Kasumi-1 (cell line): ENCODE measurements at places on chromosomes 5 and 9.

- no peak for DNase-seq
Measured at GRCh38 chr5:113371721-113372196, 63.0 kb downstream of the TSSK1B start.

GRCh38 chr5:177964471-177964870 lies 31.6 kb downstream of the PROP1 start:
- DNase-seq = no peak

DNA sequence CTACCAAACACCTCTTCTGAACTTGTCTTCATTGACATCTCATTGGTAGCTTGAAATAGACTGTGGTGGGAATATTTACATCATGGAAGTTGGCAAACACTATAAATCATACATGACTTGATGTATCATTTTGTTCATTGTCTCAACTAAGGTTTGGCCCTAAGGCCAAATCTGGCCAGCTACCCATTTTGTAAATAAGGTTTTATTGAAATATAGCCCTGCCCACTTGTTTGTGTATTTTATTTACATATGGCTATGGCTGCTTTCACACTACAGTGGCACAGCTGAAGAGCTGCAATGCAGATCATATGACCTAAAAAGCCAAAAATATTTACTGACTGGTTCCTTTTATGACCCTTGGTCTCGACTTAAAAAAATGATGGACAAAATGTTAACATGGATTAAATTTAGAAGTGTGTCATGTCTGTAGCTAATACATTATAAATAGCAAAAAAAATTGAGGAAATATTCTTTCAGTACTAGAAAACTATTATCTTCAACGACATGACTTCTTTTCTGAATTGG lies 22.1 kb downstream of the FAM240B start:
- DNase-seq = no peak

GRCh38 chr5:176167800-176168199 lies 70.4 kb upstream of the SIMC1 start:
- DNase-seq = no peak

GRCh38 chr5:113523168-113523567 lies 9.7 kb downstream of the YTHDC2 start:
- no peak for DNase-seq

DNA sequence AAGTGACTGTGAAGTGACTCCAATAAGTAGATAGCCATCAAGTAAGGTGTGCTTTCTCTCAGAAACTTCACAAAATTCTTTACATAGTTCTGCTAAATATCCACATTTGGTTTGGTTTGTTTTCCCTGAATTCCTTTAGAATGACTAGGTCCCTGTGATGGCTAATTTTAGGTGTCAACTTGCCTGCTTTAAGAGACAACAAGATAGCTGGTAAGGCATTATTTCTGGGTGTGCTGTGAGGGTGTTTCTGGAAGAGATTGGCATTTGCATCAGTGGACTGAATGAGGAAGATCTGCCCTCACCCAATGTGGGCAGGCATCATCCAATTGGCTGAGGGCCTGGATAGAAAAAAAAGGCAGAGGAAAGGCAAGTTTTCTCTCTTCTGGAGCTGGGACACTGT lies 8.3 kb upstream of the PTBP3 start:
- DNase-seq = no peak

- DNase-seq = no peak
Measured at GRCh38 chr9:98438666-98439065, 183.2 kb upstream of the TBC1D2 start.

- no peak for DNase-seq
Measured at GRCh38 chr9:134172198-134173126, 8.1 kb upstream of the RNU6ATAC start.

- no peak for DNase-seq
Measured at GRCh38 chr9:98854266-98854665, 46.8 kb downstream of the GALNT12 start.

- DNase-seq = no peak
Measured at GRCh38 chr9:81628897-81629296, 60.5 kb downstream of the TLE1 start.

DNA sequence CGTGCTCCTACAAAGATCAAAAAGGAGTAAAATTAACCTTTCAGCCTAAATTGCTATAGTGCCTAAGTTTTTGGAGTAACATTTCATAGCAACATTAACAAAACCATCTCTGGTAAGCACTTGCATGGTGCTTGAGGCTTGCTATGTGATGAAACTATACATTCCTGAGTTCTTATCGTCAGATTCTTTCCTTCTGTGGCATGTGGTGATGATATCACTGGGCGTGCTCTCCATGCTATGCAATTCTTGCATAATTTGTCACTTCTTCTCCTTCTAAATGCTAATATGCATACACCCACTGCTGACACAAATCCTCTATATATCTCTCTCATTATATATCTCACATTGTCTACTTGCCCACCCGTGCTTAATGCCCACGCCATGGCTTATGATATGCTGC lies 2019.9 kb downstream of the MAT2B start:
- DNase-seq = no peak

GRCh38 chr9:13244181-13244580 lies 35.3 kb downstream of the MPDZ start:
- DNase-seq = no peak

- no peak for DNase-seq
Measured at GRCh38 chr5:66417781-66418180, 178.4 kb upstream of the MAST4 start.

DNA sequence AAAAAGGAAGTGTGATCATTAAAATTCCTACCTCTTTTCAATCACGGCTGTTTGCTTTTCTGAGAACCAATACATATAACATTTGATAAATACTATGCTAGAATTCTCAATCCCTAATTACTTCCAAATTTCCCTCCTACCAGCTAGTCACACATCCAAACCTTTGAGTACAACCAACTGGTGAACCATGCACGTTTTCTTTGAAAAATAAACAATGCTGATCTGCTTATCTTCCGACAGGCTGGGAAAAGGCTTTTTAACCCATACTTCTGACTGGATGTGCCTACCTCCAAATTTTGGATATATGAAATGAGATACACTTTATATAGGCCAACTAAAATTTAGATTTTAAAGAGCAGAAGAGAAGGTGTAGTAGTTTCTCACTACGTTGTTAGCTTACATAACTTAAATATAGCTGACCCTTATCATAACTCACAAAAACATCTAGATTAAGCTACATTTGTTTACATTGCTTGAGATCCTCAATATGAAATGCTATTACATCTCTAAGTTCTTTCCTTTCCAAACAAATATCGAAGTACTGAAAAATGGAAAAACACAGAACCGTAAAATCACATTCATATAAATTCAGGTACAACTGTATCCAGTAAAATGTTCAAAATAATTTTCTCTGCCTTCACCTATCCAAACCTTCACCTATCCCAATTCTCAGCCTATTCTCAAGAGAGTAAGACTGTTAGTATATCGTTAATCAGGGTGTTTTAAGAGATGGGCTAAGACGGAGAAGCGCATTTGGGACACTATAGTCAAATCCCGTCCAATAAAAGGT lies 2.1 kb downstream of the NR3C1 start:
- no peak for DNase-seq

DNA sequence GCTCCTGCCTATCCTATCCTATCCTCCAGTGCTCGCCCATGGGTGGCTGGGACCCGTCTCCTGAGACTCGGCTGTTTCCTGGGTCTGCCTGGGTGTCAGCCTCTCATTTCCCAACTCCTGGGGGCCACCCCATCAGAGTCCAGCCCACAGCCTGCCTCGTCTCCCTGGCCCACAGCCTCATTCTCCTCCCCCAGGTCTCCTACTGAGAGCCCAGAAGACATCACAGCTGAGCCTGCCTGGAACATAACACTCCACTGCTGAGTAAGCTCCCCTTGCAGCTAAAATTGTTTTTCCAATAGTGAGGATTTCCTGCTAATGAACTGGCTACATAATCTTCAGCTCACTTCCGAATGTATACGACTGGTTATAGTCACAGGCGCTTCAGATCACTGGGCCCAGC lies 95.3 kb downstream of the TTLL11 start:
- no peak for DNase-seq

- DNase-seq = no peak
Measured at GRCh38 chr5:123538670-123539459, 26.9 kb downstream of the CSNK1G3 start.

DNA sequence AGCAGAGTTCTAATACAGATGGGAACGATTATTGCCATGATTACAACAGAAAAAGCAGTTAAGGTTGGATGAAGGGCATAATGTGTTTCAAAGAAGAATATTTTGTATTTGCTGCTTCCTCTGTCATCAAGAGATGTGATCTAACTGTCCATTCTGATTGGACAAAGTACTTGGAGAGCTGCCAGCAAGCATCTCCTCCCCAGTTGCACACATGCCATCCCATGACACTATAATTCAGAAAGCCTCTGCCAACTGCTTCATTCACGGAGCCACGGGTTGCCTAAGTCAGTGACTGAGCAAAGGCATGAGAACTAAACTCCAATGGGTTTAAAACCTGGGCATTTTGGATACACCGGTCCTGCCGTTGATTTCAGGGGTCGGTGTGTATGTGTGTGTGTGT lies 253.8 kb downstream of the CRB2 start:
- no peak for DNase-seq

- no peak for DNase-seq
Measured at GRCh38 chr5:95441636-95442035, 50.5 kb downstream of the FAM81B start.

- peak; percentile 93 for DNase-seq
Measured at GRCh38 chr5:43007911-43008362, 32.2 kb downstream of the ANXA2R start.

- DNase-seq = no peak
Measured at GRCh38 chr9:122468735-122469134, 9.0 kb downstream of the OR1J1 start.

DNA sequence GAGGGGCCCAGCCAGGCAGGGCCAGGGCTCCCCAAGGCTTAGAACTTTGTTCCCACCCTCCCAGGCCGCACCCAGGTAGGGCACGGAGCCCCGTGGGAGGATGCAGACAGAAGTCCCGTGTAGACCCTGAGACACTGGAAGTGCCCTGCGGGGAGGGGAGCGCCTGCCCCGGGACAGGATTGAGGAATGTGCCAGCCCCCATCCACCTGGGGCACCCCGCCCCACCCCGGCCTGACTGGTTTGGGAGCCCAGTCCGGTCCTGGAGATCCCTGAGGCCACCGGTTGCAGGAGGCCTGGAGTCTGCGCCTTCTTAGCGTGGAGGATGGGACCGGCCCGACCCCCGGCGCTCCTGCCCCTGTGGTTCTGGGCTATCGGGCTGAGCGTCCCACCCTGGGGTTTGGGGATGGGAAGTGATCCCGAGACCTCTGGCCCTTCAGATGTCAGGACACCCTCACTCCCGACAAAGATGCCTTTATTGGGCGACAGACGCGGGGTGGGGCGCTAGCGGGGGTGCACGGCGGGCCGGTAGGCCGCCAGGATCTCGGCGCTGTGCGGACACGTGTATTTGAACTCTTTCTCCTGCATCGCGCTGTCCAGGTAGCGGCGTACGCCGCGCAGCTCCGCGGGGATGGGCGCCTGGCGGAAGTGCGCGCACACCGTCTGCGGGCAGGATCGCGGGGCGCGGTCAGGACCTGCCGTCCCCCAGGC lies 2.0 kb downstream of the CLIC3 start:
- DNase-seq = no peak

DNA sequence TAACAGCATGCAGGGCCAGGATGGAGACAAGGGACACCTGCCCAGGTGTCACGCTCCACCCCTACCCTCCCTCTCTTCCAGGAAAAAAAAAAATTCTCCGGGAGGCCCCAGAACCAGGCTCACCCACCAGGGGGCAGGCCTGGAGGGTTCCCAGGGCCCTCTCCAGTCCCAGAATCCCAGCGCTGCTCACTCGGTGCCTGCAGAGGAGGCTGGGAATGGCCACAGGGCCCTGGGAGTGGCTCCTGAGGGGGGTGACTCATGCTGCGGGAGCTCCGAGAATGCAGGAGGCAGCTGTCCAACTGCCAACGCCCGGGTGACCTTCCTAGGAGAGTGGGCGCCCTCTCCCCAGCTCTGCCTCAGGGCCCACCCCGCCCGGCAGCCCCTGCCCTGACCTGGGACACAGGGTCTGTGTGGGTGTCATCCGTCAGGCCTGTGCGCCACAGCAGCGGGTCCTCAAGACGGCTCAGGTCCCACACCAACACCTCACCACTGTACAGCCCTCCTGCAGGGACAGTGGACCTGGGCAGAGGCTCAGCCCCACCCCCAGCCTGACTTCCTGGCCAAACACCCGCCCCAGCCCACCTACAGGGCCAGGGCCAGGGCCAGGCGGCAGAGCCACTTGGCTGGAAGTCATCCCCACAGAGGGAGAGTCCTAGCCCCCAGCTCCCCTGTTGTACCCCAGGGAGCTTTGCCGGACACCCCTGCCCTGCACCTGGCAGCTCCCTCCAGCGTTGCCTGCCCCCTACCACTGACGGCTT lies 21.2 kb downstream of the DYNC2I2 start:
- no peak for DNase-seq

DNA sequence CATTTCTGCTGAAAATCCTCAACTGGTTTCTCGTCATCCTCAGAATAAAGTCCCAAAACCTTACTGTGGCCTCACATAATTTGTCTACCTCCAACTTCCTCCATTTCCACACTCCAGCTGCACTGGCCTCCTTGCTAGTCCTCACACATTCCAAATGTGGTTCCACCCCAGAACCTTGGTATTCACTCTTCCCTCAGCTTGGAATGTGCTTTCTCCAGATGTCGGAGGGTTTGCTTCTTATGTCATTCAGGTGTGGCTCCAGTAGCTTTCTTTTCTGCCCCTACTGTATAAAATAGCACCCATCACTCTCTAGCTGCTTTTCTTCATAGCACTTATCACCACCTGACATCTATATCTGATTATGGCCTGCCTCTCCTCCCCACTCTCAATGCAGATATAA lies 102.5 kb upstream of the IFNK start:
- no peak for DNase-seq

GRCh38 chr5:159668556-159668955 lies 247.7 kb upstream of the ADRA1B start:
- DNase-seq = no peak

GRCh38 chr5:31047621-31048020 lies 145.9 kb upstream of the CDH6 start:
- DNase-seq = no peak

DNA sequence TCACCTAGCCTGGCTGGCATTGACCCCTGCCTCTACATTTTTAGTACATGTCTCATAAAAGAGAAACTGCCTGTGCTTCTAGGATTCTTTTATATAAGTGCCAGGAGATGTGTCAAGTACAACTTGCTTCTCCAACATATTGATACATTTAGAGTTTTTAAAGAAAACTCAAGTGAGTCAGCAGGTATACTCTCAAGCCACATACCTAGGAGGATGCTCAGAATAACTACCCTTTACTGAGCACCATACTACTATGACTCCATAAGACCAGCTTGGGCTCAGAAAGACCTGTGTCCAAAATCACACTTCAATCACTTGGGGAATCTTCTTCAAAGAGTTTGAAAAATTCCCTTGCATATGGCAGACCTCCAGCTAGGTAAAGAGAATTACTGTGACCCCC lies 389.8 kb upstream of the SLC24A2 start:
- DNase-seq = no peak
